ENCODE measurements at places on chromosomes 3 and 15.

GRCh38 chr3:53806182-53807116 is 39.8 kb downstream of the CHDH start:
- DNase-seq: no peak

DNA sequence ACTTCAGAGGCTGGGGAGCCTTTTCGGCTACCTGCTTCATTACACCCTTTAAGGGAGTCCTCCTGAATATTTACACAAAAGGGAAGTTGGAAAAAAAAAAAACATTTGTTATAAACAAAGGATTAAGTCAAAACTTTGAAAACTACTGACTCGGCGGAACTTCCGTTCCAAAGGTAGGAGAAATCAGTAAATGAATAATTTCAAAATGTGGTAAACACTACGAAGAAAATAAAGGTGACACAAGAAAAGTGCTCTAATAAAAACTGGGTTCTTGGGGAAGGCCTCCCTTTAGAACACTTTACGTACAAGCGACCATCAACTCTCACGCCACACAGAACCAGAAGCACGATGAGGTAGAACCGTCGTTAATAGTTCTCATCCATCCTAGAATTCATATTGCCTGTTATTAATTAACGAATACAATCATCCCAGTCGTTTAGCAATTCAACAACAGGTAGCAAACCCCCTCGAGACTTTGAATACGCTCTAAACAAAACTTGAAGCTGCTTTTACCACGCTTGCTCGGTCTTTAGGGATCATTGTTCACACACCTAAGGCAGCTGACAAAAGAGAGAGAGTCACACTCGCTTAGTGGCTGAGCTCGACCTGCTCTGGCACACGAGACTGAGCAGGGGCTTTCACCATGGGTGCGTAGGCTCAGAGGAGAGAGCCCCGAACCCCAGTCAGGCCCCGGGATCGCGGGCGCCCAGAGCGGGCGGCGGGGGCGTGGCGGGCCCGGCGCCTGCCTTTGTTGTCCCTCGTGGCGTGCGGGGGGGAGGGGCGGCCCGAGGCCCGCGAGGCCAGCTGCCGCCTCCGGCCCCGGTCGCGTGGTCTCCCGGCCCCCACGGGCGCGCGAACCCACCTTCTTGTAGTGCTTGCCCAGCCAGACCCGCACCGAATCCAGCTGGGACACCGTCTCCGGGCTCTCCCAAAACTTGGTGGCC is 680 bp downstream of the SMARCC1 start:
- DNase-seq: no peak

DNA sequence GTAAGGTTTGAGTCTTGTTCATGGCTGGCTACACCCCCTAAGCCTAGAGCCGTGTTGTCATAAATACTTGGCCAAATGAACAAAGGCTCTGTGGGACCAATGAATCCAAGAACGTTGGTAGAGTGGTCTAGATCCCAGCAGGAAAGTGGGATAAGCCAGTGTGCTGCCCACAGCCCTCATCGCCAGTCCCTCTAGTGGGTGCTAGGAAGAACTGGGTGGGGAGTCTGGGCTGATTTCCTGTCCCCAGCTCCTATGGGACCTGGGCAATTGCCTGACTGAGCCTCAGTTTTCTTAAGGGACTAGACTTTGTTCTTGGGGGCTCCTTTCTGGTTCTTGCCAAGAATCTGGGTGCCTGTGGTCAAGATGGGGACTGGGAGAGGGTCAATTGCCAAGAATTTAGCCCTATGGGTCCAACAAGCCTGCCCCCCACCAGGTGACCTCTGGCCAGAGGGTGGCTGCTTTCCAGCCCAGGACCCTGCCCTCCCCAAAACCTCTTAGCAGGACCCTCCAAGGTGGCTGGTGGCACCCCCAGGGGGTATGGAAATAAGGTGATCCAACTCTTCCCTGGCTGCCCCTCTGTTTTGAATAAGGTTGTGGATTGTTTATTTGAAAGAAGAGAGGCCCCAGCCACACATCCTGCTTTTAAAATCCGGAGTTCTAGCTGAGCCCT is 42.7 kb downstream of the SMAD6 start:
- no peak for DNase-seq

GRCh38 chr3:29536016-29536758 is 255.3 kb downstream of the RBMS3 start:
- DNase-seq: no peak

DNA sequence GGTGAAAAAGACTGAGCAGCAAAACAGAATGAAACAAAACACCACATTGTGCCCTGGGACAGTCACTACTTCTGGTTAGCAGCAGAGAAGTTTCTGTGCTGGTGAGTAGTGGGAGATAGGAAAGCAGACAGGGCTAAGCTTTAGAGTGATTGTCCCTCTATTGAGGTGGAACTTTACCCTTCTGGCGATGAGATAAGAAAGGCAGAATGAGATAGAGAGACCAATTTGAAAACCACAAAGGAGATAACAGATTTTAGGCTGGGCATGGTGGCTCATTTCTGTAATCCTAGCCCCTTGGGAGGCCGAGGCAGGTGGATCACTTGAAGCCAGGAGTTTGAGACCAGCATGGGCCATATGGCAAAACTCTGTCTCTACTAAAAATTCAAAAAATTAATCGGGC is 208.5 kb downstream of the TBL1XR1 start:
- DNase-seq: no peak

DNA sequence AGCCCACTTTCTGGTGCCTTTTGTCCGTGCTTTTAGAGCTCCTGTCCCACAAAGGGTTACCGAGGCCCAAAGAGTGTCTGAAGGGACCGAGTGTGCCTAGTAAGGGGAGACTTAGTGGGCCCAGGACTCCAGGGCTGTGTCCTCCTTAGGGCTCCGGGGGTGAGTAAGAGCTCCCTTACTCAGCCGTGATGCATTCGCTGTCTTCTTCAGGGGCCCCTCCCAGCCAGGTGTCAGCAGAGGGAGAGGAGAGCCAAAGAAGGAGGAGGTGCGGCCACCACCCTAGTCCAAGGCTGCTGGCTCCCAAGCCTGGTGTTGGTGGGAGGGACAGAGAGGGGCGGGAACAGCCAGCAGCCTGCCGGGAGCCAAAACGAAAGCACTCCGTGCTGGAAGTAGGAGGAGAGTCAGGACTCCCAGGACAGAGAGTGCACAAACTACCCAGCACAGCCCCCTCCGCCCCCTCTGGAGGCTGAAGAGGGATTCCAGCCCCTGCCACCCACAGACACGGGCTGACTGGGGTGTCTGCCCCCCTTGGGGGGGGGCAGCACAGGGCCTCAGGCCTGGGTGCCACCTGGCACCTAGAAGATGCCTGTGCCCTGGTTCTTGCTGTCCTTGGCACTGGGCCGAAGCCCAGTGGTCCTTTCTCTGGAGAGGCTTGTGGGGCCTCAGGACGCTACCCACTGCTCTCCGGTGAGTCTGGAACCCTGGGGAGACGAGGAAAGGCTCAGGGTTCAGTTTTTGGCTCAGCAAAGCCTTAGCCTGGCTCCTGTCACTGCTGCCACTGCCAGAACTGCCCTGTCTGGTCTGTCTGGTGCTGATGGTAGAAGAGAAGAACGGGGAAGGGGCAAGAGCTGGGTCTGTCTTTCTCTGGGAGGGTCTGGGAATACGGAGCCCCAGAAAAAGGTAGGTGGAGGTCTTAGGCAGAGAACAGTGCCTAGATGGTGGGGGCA is at the start of gene IL17RC:
Gene IL17RC (plus strand): TSS at position 365 of the 947 bp plus-strand sequence. CDS start 218 bp downstream, at position 583.
- DNase-seq: no peak

DNA sequence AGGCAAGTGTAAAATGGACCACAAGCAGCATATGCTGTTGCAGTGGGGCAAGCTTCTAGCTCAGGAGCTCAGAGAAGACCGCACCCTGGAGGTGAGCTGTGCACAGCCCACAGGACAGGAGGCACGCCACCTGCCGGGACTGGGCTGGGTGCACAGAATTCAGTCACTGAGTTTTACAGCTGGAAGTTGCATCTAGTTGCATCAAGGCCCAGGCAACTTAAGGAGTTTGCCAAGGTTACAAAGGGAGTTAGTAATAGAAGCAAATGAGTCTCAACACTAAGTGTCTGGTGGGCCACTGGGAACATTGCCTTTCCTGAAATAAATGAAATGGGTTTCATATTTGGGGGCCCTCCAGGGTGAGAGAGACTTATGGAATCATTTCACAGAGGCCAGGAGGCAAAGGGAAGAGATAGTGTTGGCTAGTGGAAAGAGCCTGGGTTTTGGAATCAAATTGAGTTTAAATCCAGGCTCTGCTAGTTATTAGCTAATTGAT is 36.0 kb upstream of the TIMP4 start:
- DNase-seq: no peak

DNA sequence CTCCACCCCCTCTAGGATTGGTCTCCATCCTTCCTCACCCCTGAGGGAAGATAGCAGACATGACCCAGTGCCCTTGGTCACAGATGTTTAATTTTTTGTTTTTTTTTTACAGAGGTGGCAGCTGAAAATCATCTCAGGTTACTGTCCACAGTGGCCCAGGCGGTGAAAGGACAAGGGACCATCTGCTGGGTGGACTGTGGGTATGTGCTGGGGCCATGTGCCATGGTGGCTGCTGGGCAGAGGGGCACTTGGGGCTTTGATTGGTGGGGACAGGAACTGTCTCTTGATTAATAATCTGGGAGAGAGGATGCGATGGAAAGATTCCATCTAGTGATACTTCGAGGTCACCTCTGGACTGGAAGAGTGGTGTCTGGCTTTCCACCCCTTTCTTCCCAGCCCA is 25.4 kb downstream of the PDIA5 start:
- DNase-seq: no peak

DNA sequence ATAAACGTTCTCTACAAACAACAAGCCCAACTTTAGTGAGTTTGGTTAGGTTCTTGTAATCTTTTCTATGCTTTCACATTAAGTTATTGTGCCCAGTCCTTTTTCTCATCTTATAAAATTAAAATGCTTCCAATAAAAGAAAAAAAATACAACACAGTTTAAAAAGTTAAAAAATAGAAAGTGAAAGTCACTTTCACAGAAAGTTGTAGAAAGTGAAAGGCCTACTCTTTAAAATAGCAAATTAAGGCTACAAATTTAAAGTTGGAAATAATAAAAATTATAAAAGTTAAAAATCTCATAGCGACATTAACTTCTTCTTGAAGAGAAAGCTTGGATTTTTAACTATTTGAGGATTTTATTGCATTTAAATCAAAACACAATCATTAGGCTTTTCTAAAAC is 35.9 kb downstream of the CD47 start:
- no peak for DNase-seq
